Stimulated activated CD8-positive, alpha-beta memory T cell treated with anti-CD3 and anti-CD28 coated beads, Interleukin-4, amount 100 ng/mL, for 4 hours (primary cell): ENCODE measurements at places on chromosomes 5 and 9.
A peak's percentile ranks its signal among the peaks of the same experiment; 100 is the strongest.

DNA sequence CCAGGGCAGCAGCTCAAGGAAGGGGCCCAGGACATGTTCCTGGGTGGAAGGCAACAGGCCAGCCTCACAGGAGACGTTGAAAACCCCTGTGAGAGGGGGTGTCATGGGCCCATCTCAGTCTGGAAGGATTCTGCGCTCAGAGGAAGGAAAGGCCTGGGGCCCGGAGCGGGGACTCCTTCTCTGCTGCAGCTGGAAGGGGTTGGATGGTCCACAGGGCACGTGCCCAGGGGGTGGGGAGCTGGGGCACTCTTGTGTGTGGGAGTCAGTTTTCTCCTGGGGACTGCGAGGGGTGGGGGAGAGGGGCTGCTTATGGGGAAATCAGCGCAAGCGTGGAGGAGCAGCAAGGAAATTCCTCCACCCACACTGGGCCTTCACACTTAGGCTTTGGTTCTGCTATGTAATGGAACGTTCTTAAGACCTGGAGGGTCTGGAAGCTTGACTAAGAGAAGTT is 2.9 kb upstream of the LPCAT1 start:
- DNase-seq: no peak

- DNase-seq: no peak
Observed at GRCh38 chr9:122252796-122253195, 11.8 kb downstream of the RBM18 start.

GRCh38 chr5:44538797-44539601 is 149.8 kb upstream of the FGF10 start:
- DNase-seq: no peak

DNA sequence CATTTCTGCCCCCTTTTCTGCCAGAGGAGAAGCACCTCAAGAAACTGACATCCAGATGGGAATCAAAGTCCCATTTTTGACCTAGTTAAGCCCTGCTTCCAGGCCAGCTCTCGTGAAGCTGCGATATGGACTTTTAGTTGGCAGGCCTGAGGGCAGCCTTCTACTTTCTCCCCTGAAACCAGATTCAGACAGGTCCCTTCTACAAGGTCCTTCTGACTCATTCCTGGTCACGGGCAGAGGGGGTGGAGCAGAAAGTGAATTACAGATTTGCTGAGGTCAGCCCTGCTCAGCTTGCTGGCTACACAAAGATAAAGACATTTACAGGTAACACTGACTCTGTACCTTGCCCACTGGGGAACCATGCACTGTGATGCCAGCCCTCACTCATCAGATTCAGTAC is 52.8 kb upstream of the TUT7 start:
- no peak for DNase-seq

- no peak for DNase-seq
Observed at GRCh38 chr5:172160506-172160905, 27.5 kb downstream of the STK10 start.

GRCh38 chr9:98280574-98280973 is 25.1 kb upstream of the TBC1D2 start:
- DNase-seq: no peak

DNA sequence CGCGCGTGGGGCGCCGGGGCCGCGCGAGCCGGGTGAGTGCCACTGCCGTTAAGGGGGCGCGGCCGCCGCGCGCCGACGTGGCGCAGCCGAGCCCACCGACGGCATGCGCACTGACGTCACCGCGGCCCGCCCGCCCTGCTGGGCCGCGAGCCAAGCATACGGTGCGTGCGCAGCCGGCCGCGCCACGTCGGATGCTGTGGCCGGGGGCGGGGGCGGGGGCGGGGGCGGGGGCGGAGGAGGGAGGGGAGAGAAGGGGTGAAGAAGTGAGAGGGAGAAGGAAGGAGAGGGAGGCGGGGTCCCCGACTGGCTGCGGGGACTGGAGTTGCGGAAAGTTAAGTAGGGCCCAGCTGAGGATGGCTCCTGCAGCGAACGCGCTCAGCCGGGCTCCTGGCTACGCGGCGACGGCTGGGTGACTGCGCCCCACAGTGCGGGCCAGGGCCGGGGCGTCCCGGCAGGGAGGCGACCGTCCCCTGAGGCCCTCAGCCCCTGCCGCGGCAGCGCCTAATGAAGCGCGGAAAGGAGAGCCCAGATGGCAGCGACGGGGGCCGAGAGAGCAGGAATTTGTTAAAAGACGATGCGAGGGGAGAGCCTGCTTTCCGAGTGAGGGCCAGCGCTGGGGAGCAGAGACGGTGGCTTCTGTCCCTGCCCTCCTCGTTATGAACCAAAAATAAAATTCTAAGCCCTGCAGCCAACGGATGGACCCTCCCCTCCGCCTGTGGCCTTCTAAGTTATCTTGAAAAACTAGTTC is at the start of gene DAP:
TSS of gene DAP (minus strand) at position 50 of the 748 bp plus-strand sequence. CDS start 166 bp downstream, outside the sequence.
- peak; percentile 66 for DNase-seq

GRCh38 chr9:96782235-96782634 is 4.3 kb upstream of the ZNF510 start:
- no peak for DNase-seq

DNA sequence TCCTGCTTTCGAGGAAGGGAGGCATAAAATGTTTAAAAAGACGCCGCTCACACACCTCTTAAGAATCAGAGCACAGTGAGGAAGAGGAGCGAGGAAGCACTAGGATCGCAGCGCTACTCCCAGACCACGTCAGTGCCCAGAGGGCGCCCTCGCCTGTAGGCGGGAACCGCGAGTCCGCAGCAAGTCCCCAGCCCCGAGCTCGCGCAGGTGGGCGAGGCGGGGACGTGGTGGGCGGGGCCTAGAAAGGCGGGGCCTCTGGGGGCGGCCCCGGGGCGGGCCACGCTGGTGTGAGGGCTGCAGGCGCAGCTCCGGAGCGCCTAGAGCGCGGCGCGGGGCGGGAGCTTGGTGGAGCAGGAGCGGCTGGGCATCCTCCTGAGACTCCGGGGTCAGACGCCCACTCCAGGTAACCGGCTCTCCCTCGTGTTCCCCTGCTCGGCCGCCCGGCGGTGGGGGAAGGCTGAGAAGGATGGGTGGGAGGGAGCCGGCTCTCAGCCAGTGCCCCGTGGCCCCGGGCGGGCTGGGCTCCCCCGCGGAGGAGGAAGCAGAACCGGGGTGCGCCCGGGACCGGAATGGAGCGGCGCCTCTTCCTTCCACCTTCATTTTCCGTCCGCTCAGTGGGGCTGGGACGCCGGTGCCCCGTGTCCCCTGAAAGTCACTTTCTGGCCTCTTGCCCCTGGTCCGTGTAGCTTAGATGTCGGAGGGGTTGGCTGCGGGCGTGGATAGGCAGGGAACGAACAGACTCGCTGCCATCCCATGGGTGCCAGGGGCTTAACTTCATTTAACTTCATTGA is at the start of gene GCNT1:
TSS of gene GCNT1 (plus strand) at position 280 of the 791 bp plus-strand sequence. CDS start 43,200 bp downstream, outside the sequence.
- peak; percentile 77 for DNase-seq

- DNase-seq: no peak
Observed at GRCh38 chr5:78334811-78335210, 25.6 kb upstream of the SCAMP1 start.

GRCh38 chr5:135891791-135892190 is 3.9 kb downstream of the IL9 start:
- no peak for DNase-seq

DNA sequence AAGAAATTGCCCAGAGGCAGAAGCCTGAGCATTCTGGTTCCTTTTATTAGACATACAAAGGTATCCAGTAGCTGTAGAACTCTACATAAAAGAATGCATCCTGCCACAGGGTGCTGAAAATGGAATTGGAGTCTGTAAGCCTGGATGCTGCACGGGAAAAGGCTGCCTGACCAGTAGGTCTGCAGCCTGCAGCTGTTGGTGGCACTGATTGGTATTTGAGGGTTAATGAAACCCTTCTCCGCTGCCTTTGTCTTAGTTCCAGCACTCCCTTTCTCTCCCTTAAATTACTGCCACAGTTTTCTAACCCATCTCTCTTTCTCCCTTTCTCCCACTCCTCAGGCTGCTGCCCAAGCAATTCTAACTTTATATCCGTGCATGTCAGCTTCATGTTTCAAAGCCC is 64.7 kb downstream of the BRINP1 start:
- no peak for DNase-seq

- no peak for DNase-seq
Observed at GRCh38 chr9:1442105-1442504, 391.9 kb downstream of the DMRT2 start.

DNA sequence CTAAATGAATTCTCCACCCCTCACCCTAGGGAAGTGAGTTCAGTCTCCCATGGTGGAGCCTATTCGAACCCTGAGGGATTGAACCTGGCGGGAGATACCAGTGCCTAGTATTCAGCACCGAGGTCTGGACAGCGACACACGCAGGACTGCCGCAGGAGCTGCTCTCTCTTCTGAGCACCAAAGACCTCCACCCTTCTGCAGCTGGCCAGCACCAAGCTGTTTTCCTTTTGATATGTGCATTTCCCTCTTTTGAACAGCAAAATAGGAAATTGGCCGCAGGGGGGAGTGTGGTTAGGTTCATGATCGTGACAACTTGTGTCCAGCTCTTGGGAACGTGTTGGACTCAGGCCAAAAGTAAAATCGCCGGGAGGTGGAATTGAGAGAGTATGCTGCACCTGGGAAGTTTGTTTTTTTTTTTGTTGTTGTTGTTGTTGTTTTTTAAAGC is 1.2 kb upstream of the PCSK1 start:
- DNase-seq: no peak

GRCh38 chr5:137442660-137443059 is 56.5 kb downstream of the SPOCK1 start:
- no peak for DNase-seq

- DNase-seq: no peak
Observed at GRCh38 chr5:176561259-176561658, 12.1 kb downstream of the CDHR2 start.

GRCh38 chr5:134543820-134544614 is 18.5 kb downstream of the JADE2 start:
- DNase-seq: no peak

DNA sequence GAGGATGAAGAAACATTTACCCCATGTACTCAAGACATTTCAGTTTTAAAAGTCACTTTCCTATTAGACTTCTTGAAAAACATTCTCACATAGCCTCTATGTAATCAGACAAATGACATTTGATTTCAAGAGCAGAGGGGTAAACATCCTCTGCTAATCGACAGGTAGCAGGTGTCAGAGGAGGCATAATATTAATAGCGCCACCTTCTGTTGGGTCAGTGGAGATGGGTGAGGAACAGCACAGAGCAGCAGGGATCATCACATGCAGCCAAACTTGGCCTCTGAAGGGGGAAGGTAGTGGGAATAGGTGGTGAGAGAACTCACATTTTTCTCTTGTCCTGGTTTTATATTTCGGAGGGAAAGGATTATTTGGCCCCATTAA is 3.3 kb upstream of the LSM11 start:
- DNase-seq: no peak

DNA sequence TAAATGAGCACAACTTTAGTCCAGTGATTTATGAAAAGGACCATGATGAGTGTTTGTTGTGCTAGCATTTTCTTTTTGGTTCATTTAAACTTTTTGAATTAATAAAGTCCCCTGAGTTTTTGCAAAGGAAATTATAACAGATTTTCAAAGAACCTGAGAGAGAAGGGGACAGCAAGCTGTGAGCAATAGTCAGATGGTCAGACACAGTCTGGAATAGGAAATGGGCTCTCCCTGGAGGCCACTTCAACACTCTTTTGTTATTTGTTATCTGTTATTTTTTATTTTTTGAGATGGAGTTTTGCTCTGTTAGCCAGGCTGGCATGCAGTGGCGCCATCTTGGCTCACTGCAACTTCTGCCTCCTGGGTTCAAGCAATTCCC is 171.1 kb downstream of the ARHGEF28 start:
- no peak for DNase-seq

DNA sequence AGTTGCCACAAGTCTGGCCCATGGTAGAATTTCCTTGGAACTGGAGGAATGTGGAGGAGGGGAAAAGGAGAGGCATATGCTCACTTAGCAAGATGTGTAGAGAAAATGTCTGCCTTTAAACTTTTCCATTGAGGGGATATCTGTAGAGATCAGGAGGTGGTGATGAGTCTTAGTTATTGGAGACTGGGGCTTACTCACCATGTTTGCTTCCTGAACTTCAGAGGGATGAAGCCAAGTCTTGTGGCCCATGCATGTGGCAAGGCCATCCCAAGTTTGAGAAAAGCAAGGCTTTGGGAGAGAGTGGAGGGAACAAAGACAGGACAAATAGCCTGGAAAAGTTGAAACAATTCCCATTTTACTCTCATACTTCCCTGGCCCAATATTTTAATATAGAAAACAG is 124.5 kb downstream of the GDNF start:
- DNase-seq: no peak

GRCh38 chr5:138463419-138464007 is 1.8 kb upstream of the EGR1 start:
- no peak for DNase-seq

DNA sequence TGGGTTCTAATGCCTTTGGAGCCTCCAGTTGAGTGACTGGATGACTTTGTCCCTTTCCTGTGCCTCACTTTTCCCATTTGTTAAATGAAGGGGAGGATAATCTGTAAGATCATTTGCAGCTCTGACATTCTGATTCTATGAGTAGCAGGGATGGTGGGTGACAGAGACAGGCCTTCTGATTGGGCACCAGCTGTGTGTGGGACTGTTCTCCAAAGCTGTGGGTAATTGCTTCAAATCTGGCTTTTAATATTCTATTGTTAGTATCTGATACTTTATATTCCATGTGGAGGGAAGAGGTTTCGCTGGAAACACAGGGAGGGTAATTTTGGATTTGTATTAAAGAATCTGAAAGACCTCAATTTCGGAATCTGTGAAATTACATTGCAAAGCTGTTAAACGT is 102.7 kb downstream of the FBXO38 start:
- DNase-seq: no peak

DNA sequence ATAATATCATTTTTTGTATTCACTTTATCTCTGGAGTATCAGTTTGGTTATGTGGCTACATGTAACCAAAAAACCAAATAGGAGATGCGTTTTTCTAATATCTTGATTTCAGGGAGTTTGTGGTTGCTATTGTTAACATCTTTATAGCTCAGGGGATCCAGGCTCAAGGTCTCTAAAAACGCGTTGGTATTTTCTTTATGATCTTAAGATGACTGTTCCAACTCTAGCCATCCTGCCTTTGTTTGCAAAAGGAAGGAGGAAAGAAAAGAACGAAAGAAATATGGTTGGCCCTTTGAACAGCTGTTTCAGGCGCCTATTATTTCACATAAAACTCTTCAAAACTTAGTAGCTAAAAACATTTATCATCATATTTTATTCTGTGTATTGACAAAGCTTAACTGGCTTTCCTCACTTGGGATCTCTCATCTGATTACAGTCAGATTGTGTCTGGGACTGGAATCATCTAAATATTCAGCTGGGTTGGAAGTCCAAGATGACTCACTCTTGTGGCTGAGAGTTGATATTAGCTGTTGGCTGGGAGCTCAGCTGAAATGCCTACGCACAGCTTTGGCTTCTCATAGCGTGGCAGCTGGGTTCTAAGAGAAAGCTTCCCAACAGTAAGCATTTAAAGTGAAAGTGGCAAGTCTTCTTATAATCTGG is 60.1 kb downstream of the FAM174A start:
- no peak for DNase-seq

DNA sequence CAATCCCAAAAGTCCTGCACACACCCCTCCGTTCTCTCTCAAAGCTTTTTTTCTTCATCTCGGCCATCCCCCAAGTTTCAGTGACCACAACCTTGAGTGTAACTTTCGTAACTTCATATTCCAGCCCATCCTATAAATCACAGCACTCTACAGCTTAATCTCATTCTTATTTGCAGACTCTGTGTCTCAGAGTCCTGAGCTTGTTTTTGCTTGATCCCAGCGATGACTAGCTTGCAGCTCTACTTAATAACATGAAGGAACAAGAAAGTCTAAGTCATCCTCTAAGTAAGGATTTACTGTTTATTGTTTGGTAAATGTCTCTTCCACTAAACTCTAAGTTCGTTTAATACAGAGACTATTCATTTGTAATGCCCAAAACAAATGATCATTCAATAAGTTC is 2.6 kb upstream of the SPDL1 start:
- DNase-seq: no peak

GRCh38 chr5:58201922-58202648 is 257.8 kb downstream of the PLK2 start:
- DNase-seq: no peak
